ENCODE measurements at places on chromosomes 11 and 22. TPM values are rescaled to one million over a fixed set of nuclear protein-coding genes. Genes with fewer than 3 reads are reported as not detected.

DNA sequence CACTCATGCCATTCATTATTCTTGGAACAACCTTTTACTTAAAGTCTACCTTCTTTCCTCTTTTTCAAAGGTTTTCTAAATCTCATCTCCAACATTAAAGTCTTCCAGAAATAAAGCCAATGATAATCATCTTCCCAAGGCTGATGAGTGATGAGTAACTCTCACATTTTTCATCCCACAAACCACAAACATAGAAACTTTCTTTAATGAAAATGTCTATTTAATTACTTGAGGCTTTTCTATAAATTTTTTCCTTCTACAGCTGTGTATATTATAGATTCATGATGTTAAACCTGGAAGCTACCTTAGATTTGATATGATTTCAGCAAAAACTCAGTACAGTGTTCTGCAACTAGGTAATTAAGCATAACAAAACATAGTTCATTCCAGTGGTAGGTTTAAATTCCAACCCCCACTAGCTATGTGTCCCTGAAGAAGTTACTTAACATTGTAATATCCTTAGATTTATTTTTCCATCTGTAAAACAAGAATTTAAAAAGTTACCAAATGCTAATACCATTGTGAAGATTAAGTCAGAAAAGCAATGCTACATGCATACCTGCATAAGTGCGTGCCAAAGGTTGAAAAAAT, 845.4 kb downstream of the KCNA4 start:
- DNase-seq: no peak

DNA sequence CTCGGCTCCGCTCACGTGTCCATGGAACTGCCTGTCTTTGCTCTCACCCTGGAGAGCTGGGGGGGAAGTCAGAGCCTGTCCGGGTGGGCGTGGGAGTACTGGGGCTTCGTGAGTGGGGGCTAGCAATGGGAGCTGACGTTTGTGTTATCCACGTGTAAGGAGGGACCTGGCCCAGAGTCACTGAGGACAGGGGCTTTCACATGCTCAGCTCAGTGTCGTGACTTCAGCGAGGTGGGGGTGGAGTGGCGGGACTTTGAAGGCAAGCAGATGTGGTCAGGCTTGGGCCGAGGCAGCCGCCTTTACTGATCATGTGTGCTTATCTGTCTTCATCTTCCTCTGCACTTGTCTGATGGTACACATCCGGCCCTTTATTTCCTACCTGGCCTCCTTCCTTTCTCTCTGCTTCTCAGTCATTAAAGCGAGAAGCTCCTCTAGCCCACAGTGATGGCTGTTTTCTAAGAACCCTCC, 113.1 kb upstream of the NNMT start:
- no peak for DNase-seq

- no peak for DNase-seq
Measured at GRCh38 chr11:34243600-34244464, 114.0 kb downstream of the ABTB2 start.

DNA sequence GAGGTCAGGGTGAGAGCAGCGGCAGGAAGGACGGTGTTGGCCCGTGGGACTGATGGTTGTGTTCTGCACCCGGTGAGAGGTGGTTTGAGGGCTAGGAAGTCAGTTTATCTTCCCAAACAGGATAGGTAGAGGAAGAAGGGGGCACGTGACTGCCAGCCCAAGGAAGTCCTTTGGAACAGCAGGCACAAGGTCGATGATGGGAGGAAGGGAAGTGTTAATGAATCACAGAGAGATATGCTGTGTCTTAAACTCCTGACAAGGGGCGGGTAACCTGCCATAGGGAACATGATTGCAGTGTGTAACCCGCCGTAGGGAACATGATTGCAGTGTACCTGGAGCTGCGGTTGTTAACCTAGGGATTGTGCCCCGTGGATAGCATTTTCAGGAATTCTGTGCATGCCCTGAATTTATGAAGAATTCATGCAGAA, 49.0 kb downstream of the PRR5L start:
- no peak for DNase-seq

GRCh38 chr22:36775586-36775963, 344 bp downstream of the IFT27 start:
- no peak for DNase-seq

- no peak for DNase-seq
Measured at GRCh38 chr11:39461066-39461465, 1998.4 kb downstream of the LRRC4C start.

- DNase-seq: no peak
Measured at GRCh38 chr11:6968816-6969215, 42.6 kb downstream of the ZNF215 start.

DNA sequence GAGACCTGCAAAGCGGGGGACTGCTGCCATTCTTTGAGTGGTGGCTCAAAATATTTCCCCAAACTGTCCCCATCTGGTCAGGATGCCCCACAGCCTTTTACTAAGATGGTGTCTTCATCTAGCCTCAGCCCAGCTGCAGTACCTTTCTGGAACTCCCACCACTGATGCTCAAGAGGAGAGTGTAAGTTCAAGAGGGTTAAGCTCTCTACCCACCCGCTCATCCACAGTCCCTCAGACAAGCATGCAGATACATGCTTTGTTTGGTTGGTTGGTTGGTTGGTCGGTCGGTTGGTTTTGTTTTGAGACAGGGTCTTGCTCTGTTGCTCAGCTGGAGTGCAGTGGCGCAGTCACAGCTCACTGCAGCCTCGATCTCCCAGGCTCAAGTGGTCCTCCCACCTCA, 14.5 kb upstream of the CAVIN3 start:
- DNase-seq: no peak

DNA sequence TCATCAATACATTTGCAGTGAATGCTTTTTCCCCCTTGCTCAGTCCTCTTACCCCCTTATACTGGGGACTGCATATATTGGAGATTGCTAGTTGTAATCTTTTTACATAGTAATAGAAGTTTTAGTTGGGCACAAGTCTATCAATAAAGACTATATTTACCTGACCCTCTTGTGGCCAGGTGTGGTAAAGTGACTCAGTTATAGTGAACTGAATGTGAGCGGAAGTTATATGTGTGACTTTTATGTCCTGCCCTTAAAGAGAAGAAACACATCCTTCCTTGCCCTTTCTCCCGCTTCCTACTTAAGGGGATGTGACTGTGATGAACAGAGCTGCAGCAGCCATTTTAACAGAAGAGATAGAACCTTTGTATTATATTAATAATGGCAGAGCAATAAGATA, 362.0 kb downstream of the METTL15 start:
- DNase-seq: no peak

DNA sequence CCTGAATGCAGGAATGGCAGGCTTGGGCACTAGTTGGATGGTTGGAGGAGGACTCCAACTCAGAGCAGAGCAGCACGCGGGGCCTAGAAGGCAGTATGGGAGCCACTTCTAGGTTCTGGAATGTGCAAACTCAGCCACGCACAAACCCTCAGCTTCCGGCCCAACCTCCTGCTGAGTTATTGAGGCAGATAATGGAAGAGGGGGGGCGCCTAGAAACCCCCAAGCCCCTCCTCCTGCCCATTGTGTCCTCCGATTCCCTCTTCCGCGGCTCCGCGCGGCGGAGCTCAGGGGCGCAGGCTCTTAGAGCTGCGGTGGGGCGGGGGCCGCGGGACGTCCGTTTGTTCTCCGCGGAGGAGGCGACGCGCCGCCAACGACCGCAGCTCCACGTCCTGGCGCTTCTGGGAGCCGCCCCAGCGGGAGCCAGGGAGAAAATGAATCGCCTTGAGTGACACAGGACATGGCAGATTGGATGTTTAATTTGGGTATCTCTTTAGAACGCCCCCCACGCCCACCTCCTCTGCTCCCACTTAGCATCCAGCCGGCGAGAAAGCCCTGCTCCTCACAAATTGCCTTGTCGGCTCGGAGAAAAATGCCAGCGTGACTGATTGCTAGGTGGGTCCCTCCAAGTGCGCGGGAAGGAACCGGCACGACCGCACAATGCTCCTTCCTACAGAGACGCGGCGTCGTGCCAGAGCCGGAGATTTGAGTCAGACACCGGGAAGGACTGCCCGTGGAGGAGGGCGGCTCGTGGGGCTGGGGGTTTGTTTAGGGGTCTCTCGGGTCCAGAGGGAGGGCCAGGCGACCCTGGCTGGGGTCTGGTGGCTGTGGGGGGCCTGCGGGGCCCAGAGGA, 144.6 kb downstream of the NECTIN1 start:
- DNase-seq: no peak

- DNase-seq: no peak
Measured at GRCh38 chr11:73234471-73235181, 16.5 kb downstream of the P2RY2 start.

DNA sequence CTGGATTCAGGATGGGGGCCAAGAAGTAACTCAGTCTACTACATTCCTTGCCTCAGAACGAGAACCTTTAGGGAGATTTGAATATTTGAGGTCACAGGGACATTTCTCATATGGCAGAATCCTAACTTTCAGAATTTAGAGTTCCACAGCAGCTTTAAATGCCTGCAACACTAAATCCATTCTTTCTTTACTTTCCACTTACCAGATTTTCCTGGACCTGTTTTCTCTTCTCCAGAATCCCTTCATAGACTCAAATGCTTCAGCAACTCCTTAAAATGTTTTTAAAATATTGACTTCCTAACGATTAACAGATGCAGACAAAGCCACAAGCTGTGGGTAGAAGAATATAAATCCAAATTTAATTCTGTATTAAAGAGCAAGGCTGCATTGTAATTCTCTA, 63.1 kb downstream of the PRSS23 start:
- DNase-seq: no peak

GRCh38 chr11:130645843-130646197, 197.4 kb downstream of the ADAMTS15 start:
- DNase-seq: no peak

DNA sequence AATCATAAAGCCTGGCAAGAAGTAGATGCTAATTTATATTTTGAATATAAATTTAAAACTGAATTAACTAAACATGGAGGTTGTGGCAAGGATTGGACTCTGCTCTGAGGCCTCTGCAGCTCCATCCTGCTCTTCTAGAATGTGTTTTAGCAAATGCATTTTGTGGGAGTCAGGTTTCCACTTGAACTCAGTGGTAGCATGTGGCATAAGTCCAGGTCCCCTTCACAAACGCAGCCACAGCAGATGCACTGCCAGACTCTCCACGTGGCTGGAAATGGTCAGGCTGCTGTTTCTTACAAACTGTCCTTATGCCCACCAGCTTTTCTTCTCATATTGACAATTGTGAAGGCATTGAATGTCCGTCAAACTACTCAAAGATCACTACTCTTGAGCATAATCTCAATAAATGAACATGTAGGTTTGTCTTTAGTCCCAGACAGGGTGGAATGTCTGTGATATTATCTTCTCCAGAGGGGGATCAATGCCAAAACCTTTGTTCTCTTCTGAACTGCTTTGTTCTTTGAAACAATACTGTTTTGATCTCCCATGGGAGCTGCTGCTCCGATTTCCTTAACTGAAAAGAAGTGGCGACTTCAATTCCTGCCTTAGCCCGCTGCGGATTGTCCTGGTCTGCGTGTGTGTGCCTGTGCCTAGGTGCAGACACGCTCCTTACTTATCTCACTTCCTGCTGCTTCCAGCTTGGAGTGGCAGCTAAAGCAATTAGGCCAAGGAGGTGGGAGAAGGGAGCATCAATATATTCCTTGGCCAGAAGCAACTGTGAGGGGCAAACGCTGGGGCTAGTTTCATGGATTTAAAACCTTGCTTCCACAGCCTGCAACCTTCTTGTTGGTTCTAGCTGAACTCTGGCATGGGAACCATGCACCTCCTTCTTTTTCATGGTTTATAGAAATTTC, 24.2 kb downstream of the EIF4G2 start:
- no peak for DNase-seq

- DNase-seq: no peak
Measured at GRCh38 chr22:40411506-40411861, 41.1 kb downstream of the SGSM3 start.

Gene OSM
- total RNA-seq: 1.6 TPM

Gene SAA4
- total RNA-seq: not detected

Gene NLRP14
- total RNA-seq: not detected

Gene VSIG10L2
- total RNA-seq: not detected

Gene CHST1
- 2.7 TPM for total RNA-seq

Gene APOBEC3C
- 9.1 TPM for total RNA-seq

Gene NRGN
- total RNA-seq: 2.8 TPM

Gene MALAT1
- 2,120 TPM for total RNA-seq

Gene MS4A2
- 0.93 TPM for total RNA-seq

Data from right atrium auricular region (tissue), 2 donors.